ENCODE measurements at places on chromosomes 1 and 21.

DNA sequence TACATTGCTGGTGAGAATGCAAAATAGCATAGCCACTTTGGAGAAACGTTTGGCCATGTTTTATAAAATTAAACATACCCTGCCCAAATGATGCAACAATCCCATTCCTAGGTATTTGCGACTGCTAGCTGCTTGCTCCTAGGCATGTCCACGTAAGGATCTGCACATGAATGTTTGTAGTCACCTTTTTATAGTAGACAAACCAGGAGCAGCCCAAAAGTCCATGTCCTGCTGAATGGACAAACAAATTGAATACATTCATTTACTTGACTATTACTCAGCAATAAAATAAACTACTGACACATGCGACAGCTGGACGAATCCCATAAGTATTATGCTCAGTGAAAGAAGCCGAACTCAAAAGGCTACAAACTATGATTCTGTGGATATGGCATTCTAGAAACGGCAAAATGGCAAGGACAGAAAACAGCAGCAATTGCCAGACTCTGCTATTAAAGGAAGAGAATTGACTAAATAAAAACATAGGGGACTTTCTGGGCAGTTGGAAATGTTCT, 161.9 kb upstream of the GALNT2 start:
- DNase-seq: no peak

DNA sequence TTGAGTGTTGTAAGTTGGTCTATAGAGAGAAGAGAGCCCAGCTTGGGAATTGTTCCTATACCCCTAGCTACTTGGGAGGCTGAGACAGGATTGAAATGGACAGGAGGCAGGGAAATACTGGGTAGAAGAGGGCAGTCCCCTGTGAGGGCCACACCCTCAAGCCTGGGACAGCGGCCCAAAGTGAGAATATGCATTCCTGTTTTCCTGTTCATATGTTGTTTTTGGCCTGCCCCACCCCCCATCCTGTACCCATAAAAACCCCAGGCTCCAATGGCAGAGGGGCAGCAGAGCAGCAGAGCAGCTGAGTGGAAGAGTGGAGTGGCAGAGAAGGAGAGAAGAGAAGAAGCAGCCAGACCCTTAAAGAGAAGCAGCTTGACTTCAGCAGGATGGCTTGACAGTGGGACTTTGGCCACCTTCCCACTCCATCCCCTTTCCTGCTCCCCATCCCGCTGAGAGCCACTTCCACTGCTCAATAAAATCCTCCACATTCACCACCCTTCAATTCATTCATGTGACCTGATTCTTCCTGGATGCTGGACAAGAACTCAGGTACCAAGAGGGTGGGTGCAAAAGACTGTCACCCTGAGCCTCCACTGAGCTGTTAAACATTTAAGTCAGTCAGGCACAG, 70.6 kb upstream of the PUM1 start:
- DNase-seq: no peak

DNA sequence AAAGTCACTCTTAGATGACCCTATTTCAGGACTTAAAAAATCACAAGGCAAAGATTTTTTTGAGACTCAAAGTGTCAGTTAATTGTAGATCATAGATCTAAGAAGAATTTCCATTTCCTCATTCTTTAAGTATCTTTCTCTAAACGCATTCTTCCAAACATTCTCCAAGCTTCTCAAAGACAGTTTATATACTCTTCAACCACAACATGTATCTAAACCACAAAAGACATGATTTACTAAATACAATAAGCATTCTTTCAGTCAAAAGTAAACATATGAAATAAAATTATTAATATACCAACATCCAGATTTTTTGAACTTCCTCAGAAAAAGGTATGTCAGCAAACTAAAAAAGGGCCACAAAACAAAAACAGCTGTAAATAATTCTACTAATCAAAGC, 24.4 kb downstream of the RC3H1 start:
- DNase-seq: no peak

- DNase-seq: no peak
Observed at GRCh38 chr1:155307247-155307740, 1.4 kb upstream of the FDPS start.

GRCh38 chr1:96333522-96334235, 387.9 kb upstream of the PTBP2 start:
- no peak for DNase-seq

DNA sequence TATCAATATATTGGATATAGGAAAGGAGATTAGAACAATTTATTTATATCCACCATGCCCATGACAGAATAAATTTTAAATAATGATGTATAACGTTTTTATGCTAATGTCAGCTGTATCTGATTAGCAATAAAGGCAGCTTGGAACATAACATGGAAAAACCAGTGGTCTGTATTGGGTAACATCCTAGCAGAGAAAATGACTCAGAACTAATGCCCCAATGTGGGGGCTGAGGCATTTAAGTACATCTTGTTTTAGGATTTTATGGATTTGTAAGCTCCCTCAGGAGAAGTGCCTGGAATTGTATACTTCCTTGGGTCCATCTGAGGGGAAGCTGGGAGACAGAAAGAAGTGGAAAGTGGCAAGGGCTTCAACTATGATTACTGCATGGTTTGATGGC, 82.3 kb downstream of the HMCN1 start:
- DNase-seq: no peak

DNA sequence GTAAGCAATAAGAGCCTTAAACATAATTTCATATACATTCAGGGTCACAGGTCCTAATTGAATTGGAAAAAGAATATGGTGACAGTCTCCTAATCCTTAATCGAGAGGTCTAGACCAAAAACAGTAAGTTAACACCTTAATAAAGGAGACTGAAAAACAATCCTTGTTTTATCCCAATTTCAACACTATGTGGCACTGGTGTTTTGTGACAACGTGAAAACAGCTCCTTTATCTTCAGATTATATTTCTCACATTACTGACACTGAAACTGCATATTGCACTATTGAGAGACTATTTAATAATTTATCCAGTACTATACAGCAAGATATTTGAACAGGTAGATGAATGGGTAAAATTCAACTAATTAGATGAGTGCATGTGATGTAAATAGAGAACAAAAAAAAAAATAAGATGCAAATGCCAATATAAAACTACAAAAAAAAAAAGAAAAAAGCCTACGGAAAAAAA, 34.1 kb downstream of the TP53BP2 start:
- DNase-seq: no peak

- no peak for DNase-seq
Observed at GRCh38 chr21:40681164-40681859, 165.6 kb downstream of the DSCAM start.

DNA sequence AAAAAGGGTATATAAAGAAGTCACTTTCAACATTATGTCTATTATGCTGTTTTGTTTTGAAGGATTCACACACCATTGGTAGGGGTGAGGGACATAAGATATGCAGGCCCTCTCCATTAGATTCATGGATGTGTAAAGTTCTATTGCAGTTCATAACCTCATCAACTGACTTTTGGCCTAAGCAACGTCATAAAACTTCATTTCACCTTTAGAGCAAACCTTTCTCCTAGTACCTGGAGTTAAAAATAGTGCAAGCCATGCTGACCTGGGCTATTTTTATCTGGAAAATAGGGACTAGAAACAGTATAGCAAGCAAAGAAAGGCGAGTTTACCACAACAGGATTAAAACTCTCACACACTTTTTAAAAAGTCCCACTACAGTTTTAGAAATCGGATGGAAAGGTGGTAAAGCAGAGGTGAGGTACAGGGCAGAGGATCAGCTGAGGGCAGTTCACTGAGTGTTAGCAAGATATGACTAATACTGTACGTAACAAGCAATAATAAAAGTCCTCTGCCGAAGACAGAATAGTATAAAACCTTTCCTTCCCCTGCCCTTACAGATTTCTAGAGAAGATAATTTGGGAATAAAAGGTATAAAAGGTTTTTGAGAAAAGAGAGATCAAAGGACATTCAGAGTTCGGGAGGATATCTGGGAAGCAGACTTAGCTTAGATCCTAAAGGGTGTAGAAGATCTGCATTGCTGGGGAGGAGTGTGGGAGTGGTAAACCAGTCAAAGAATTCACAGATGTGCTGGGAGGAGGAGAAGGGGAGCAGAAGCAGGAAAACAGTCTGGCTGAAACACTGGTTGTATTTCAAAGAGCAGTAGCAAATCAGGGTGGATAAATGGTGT, 14.3 kb downstream of the EGLN1 start:
- DNase-seq: no peak

GRCh38 chr21:35368326-35368725, 319.2 kb upstream of the RUNX1 start:
- DNase-seq: no peak

DNA sequence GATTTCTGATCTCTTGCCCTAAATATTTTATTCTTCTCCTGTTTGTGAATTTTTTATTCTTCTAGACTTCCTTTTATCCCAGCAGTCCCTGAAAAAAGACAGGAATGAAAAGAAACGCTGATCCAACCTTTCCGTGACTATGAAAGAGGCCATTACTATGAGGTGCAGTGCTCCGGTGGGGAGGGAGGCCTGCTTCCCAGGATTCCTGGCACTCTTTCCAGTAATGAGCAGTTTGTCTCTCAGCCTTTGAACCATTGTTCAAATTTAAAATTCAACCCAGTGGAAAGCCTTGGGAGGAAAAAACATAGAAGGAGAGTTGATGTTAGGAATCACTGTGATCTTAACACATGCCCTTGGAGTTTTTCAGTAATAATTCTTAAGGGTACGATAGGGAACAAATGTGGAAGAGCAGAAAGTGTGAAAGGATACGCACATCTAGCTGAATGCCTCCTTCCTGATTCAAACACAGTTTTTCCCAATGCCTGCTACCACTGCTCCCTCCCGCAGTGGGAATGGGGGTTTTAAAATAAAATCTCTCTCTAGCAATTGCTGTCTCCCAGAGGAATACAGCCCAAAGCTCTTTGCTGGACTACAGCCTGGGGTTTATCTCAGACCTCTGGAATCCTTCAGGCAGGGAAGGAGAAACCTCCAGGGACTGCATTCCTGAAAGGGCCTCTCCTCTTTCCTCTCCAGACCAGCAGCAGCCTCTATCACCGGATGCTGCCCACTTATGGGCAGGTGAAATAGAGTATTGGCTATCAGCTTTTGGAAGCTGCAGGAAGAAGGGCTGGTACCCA, 6.1 kb downstream of the IER5 start:
- DNase-seq: no peak

GRCh38 chr1:201346337-201346939, 31.0 kb downstream of the TNNT2 start:
- no peak for DNase-seq

- DNase-seq: peak; percentile 23
Observed at GRCh38 chr1:156623946-156624813, 5.0 kb downstream of the HAPLN2 start.

GRCh38 chr1:163399976-163400601, 78.3 kb downstream of the NUF2 start:
- no peak for DNase-seq

DNA sequence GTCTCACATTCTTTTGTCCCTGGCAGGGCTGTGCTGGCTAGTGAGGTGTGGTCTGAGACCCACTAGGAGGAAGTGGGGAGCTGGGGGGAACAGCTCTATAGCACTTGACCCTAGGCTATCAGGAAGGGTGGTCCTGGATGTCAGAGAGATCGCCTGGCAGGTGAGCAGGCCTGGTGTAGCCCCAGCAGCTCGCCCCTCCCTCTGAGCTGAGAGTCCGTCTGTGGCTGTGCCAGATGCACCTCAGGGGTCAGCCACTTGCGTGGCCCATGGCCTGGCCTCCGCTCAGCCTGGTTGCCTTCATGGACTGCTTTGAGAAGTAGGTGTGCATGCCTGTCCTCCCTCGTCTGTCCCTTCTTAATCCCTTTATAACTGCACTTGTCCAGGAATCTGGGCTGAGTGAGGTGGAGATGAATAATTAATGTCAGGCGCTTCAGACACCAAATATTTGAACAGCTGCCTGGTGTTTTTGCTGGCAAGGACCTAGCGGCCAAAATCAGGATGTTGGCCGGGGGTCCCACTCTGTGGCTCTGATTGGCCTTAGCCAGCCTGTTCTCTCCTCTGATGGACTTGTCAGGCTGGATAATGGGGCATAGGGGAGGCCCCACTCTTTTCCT, 30.5 kb downstream of the TMEM53 start:
- DNase-seq: no peak

GRCh38 chr1:180154003-180154324, 705 bp upstream of the QSOX1 start:
- no peak for DNase-seq

DNA sequence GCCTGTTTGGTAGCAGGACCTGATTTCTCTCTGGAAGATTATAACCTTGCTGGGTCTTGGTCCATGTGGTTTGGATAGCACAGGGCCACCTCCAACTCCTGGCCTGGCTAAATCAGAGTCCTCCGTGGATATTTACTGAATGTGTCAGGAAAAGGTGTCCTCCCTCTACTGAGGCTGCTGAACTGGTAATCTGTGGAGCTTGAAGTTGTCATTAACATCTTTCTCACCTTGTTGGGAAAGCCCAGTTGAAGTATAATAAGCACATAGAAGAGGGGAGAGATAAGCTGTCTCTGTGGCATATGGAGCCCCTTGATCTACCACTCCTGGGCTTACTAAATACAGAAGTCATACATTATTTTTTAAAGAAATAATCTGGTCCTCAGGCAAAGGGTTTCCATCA, 294.3 kb upstream of the B3GALT2 start:
- DNase-seq: no peak

- DNase-seq: no peak
Observed at GRCh38 chr1:205435578-205436573, 14.0 kb upstream of the LEMD1 start.

GRCh38 chr21:36552434-36552785, 72.5 kb upstream of the CLDN14 start:
- no peak for DNase-seq

DNA sequence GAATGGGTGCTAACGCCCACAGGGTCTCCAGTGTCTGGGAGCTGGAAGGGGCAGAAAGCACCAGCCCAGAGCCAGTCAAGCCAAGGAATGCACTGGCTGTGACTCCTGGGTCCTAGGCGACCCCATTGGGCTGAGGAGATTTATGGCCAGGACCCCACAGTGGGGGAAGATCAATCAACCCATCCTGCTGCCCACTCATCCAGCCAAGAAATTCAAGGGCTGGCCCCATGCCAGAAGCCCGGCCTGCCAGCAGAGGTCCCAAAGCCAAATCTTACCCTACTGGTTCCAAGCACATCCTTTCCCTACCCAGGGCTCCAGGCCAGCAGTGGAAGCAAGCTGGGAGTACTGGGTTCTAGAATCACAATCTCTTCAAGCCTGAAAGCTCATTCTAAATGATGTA, 6.8 kb upstream of the PDZK1IP1 start:
- no peak for DNase-seq

DNA sequence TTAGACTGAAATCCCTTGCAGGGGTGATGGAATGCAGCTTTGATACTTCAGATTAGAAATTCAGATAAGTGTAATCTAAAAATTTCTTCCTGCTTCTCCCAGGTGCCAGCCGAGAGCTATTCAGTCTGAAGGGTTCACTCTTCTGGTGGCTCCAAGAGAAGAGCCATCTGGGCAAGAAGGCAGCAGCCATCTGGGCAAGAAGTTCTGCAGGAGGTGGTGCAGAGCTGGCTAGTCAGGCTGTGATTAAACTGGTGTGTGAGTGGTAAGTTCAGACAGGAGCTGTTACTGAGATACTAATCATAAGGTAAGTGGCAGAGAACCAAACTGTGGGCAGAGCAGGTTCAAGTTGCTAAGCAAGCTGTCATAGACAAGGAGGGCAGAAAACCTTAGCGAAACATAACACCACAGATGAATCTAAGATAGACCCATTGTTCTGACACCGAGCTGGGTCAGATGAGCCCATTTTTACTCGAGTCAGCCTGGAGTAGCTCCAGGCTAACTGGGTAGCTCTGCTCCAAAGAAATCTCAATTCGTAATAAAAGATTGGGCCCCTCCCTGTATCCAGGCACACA, 14.4 kb upstream of the TP53BP2 start:
- no peak for DNase-seq

GRCh38 chr1:203475012-203475981, at the start of gene PRELP:
Gene PRELP (plus strand): TSS chr1:203475806. CDS start chr1:203483185, 7,379 bp downstream.
- no peak for DNase-seq

Measured in stimulated activated CD8-positive, alpha-beta memory T cell treated with anti-CD3 and anti-CD28 coated beads, Interleukin-12 subunit alpha, Interleukin-12 subunit beta, amount 100 ng/mL, for 4 hours (primary cell).